ENCODE measurements at places on chromosomes 5 and 9.

- DNase-seq = peak; percentile 27
These were observed 4.3 kb upstream of the FAM169A start for GRCh38 chr5:74870299-74871067.

GRCh38 chr9:16725066-16725465 lies 145.4 kb downstream of the BNC2 start:
- no peak for DNase-seq

GRCh38 chr9:34559624-34560455 lies 29.7 kb downstream of the CNTFR start:
- DNase-seq = peak; percentile 55

DNA sequence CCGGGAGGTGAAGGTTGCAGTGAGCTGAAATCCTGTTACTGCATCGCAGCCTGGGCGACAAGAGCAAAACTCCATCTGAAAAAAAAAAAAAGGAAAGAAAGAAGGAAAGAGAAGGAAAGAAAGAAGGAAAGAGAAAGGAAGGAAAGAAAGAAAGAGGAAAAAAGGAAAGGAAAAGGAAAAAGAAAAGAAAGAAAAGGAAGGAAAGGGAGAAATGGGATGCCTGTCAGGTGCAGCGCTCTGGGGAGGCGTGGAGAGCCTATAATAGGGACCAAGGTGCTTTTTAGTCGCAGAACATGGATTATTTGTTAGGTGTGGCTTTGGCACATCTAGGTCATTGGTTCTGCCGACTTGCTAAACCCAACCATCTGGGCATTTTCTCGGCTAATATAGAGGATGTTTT lies 17.9 kb downstream of the EXOSC2 start:
- DNase-seq = no peak

DNA sequence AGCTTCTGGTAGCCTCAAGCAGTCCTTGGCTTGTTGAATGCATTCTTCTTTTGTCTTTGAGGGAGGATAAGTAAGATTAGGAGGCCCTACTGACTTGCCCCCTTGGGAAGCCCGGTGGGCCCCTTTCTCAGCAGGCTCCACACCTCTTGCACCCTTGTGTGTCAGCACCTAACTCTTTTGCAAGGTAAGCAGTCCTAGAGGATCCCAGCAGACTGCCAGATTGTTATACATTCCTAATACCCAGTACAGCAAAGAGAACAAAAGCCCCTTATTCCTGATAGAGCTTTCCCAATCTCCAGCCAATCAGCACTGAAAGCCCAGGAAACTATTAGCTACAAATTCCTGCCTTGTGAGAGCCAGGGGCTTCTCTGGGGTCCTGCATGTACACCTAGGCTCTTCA lies 152.8 kb downstream of the RAB3C start:
- no peak for DNase-seq
